ENCODE measurements at places on chromosomes 7 and 10.

DNA sequence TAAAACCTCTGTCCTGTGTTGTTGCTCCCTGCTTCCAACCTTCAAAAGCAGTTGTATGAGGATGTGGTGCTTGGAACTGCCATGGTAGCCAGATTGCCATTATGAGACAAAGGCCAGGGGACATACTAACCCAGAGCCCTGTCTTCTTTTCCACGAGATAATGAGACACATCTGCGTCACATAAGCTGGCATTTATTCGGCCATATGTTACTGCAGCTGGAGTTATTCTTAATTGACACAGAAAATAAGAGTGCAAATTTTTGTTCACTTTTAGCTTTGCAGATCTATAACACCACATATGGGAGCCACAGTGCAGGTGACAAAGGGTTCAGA is 15.5 kb upstream of the PDLIM1 start:
- no peak for DNase-seq

DNA sequence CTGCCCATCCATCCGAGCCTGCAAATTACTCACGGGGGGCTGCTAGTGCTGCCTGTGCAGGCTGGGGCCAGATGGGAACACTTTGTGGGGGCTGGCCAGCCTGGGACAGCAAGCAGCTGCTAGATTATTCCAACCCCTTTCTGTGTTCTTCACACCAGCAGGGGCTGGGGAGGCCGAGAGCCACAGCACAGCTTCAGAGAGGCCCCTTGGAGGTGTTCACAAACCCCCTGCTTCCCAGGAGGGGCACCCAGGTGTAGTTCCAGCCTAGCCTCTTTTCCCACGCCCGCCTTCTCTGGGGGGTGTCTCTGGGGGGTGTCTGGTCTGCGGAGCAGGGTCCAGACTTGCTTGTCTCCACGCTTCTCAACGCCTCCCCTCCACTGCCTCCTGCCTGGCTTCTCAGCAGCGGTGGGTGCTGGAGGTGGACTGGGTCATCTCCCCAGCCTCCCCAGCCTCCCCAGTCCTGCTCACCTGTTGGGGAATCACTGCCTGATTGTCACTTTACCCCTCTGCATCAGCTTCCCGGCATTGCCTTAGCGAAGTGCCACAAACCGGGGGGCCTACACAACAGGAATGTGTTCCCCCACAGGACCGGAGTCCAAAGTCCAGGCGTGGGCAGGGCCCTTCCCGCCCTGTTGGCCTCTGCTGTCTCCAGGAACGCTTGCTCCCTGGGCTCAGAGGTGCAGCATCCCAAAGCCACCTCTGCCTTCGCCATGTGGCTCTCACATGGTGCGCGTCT is 74.0 kb upstream of the EN2 start:
- DNase-seq = no peak

DNA sequence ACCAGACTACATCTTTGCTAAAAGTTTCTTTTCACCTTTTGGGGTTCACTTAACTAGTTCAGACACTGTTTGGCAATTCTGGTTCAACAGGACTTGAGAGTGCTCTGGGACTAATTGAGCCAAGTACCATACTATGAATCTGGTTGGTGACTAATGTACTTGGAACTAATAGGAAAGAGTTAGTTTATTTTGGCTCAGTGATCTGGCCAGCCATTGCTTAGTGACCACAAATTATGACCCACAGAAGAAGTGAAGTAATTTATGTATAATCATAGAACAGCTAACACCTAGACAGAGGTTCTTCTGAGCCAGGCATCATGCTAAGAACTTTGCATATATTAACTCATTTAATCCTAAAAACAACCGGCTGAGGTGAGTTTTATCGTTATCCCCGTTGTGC is 126.5 kb upstream of the JCAD start:
- peak; percentile 86 for DNase-seq

DNA sequence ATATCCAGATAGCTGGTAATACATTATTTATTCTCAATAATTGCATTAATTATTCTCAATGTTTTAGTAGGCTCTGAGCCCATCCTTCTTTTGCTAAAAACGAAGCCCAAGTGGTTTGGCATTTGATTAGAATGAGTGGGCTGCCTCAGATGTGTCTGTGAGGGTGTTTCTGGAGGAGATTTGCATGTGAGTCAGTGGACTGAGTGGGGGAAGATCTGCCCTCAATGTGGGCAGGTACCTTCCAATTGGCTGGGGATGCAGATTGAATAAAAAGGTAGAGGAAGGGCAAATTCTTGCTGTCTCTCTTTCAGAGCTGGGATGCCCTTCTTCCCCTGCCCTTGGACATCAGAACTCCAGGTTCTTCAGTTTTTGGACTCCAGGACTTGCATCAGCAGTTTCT is 290.6 kb upstream of the SMIM30 start:
- no peak for DNase-seq

DNA sequence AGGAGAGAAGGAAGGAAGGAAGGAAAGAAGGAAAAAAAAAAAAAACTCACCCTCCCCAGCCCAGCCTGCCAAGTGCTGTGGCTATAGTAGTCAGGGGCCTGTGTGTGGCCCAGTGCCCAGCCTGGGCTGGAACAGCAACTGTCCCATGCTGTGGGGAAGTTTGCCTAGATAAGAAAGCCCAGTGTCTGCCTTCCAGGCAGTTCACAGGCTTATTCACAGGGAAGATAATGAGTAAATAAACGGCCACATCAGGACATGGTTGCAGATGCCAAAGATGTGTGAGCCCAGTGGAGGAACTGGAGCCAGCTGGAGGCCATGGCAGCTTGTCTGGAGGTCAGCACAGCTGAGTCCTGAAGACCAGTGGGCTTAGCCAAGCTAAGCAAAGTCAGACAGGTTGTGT is 132.4 kb upstream of the FOXK1 start:
- no peak for DNase-seq

DNA sequence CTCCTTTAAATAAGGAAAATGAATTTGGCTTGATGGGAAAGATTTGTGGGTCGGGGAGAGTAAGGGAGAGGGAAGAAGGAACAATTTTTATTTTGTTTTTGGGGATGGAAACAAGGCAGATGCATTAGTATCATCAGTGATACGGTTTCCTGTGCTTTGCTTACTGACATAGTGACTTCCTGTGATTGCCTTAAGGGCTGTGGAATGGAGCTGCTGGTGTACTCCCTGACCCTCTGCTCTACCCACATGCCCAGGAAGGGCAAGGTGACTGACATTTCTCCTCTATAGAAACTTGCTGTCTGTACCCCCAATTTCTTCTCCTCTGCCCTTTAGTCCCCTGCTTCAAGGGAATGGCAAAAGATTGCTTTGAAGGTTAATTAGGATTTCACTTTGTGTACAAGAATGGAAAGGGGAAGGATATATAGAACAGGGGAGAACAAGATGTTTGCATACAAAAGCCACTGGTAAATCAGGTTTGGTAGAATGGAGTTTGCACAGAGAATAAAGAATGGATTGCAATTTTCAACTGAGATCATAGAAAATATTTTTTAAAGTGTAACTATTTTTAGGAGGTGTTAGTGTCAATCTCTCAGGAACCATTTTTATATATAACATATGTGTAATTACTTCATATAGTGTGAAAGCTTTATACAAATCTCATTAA is 129.0 kb upstream of the AGR3 start:
- no peak for DNase-seq

GRCh38 chr7:124388751-124389150 is 355.9 kb upstream of the TMEM229A start:
- no peak for DNase-seq

- DNase-seq = peak; percentile 16
These were observed 35.7 kb downstream of the CYP17A1 start for GRCh38 chr10:102801496-102801895.

- DNase-seq = no peak
These were observed 63.1 kb downstream of the VWA2 start for GRCh38 chr10:114301951-114302710.

DNA sequence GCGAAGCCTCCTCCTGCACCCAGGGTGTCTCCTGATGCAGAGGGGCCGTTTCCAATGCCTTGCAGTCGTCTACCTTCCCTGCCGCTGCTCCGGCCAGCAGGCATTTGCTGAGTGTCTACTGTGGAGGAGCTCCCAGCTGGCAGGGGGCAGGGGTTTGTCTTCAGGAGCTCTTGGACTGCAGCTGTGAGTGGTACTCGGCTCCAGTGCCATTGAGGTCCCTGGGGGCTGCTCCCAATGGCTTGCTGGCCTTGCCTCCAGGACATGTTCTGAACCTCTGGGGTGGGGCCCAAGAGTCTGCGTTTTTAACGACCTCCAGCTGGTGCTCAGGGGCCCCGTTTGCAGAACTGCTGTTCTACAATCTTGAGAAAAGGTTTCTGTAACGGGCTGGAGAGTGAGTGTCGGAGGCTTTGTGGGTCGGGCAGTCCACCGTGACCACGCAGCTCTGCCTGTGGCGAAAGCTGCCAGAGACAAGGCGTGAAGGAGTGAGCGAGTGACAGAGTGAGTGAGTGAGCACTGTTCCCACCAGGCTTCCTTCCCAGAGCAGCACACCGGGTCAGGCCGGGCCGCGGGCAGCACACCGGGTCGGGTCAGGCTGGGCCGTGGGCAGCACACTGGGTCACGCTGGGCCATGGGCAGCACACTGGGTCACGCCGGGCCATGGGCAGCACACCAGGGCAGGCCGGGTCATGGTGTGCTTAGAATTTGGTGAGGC is 520.2 kb downstream of the PTPRN2 start:
- DNase-seq = no peak

DNA sequence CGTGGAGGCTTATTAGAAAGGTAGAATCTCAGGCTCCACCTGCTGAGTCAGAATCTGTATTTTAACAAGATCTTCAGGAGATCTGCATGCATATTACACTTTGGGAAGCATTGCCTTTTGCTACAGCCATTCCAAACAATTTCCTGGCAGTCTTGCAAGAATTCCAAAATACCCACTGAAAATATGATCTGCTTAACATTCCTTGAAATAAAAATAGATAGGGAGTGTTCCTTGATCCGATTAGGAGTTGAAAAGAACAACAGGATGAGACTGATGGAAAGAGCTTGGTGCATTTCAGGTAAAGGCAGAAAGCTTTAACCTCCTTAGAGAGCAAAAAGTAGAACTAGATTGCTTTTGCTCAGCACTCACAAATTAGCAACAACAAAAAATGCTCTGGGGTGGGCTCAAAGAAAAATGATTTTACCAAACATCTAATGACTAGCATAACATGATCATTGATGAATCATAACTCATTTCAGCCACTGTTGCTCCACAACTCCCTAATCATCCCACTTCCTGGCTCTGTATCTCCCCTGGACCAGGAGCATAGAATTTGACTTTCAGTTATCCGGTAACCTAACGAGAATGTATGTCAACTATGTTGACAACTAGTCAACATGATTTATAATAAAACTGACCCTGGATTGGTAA is 115.2 kb downstream of the RNLS start:
- no peak for DNase-seq

DNA sequence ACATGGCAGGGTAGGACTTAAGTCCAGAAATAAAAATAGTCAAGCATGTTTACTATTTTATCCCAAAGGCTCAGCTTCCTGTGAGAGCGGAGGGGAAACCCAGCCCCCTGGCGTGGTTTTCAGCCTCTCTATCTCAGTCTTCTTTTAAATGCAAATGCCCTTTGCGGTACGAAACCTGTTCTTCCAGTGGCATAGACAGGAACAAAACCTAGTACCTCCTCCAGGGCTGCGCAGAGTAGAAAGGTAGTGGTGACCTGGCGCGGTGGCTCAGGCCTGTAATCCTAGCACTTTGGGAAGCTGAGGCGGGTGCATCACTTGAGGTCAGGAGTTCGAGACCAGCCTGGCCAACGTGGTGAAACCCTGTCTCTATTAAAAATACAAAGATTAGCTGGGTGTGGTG is 181.3 kb upstream of the FOXK1 start:
- no peak for DNase-seq

- DNase-seq = no peak
These were observed 61.8 kb upstream of the A1CF start for GRCh38 chr10:50946991-50947781.

DNA sequence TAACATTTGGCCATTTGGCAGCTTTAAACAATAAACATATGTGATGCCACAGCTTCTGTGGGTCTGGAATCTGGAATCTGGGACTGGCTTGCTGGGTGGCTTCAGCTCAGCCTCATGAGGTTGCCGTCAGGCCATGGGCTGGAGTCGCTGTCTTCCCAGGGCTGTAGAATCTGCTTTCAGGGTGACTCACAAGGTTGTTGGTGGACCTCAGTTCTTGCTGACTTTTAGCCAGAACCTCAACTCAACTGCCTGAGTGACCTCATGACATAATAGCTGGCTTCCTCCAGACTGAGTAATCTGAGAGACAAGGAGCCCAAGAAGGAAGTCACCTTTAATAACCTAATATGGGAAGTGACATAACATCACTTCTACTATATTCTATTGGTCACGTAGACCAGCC is 44.6 kb upstream of the TSPAN13 start:
- DNase-seq = peak; percentile 91

DNA sequence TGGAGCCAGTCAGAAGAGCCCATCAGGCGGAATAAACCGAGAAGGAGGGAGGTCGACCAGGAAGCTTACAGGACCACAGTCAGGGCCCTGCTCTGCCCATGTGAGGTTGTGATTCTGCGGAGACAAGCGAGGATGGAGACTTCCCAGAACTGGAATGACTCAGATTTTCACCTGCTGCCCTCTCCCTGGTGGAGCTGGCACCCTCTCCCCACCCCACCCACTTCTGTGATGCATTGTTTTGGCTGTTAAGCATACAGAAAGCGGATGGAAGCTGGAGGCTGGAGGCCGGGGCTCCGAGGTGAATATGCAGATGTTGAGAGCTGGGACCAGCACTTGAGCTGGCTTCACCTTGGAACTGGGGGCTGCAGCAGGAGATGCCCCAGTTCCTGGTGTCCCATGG is 57.4 kb downstream of the NPTX2 start:
- no peak for DNase-seq

GRCh38 chr7:2921653-2922347 is 77.7 kb upstream of the GNA12 start:
- DNase-seq = no peak

DNA sequence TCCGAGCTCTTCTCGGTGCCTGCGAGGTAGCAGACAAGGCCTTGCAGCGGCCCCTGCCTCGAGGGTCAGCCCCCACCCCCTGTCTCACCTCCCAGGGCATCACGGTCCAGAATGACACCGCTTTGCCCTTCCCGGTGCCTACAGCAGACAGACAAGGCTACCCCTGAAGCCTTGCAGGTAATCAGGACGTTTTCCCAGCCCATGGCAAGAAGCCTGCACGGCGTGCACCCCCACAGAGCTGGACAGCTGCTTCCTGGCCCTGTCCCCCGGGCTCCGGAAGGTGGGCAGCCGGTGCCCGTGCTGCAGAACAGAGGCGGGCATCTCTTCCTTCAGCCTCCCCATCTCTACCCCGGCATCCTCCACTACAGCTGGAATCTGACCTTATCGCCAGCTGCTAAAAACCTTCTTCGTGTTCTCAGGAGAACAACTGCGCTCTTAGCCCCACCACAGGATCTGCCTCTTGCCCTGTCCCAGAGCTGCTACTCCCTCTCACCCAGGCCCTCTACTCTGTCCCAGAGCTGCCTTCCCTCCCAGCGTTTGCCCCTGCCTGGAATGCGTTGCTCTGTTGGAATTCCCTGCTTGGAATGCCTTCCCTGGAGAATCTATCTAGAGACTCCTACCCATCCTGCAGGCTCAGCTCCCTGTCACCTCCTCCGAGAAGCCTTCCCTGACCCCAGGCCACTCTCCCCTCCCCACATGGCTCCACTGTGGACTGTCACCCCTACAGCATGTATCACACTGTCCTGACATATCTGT is 4.7 kb downstream of the MYL10 start:
- DNase-seq = no peak

All from AG08395 (cell line).